ENCODE measurements at places on chromosomes 7 and 10.

- no peak for DNase-seq
Observed at GRCh38 chr7:47796347-47796746, 151.9 kb downstream of the PKD1L1 start.

DNA sequence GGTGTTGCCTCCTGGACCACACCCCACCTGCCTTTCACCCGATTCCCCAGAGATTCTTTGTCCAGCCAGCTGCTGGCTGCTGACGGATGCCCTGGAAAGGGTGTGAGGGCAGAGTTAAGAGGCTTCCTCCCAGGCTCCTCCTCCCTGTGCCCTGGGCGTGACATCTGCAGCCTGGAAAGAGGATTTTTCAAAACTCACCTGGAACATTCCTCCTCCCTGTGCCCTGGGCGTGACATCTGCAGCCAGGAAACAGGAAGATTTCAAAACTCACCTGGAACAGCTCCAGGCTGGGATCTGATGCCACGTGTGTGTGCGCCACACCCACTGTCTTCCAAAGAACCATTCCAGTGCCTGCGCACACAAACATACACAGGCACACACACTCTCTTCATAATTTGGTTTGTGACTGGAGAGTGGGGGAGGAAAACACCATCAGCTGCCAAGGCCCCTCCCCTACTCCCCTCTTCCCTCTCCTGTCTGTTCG is 5.2 kb downstream of the MARVELD1 start:
- no peak for DNase-seq

DNA sequence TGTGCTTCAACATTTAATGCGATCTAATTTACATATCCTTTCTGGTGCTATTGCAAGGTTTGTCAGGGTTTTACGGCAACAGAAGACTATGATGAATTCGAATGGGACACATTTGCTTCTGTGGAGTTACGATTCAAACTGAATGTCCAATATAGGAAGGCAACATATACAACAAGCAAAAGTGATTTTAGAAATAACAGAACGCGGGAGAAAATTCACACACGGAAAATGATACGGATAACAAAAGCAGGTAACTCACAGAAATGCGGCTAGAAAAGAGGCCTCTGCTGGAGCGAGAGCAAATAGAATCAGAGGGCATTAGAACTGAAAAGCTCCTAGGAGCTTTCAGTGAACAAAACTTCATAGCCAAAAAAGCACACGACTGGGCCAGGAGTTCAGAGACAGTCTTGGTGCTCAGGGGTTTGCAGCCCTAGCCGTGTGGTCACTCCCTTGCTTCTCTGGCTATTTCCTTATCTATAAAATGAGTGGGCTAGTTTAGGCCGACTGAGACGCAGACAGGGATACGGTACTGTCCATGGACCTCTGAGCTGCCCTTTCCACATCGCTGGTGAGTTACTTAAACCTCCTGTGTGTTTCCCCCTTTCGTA is 557 bp upstream of the TAX1BP1 start:
- peak; percentile 2 for DNase-seq

- peak; percentile 77 for DNase-seq
Observed at GRCh38 chr10:35127289-35127891, 744 bp downstream of the CREM start.

DNA sequence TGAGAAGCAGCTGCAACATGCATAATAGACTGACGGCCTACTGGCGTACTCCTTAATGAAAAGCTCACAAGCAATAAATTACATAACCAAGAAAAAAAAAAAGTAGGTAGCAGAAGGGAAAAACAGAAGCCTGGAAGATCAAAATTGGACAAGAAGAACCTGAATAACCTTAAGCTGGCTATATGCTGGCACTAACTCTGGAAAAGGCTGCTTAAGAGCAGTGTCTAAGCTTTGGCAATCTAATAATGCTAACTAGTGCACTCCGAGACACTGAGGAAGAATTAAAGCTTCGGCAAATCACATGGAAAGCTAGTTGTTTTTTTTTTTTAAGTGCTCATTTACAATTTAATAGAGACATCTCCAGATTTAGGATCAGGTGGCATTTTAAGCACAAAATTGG is 441.9 kb downstream of the PARD3 start:
- no peak for DNase-seq

DNA sequence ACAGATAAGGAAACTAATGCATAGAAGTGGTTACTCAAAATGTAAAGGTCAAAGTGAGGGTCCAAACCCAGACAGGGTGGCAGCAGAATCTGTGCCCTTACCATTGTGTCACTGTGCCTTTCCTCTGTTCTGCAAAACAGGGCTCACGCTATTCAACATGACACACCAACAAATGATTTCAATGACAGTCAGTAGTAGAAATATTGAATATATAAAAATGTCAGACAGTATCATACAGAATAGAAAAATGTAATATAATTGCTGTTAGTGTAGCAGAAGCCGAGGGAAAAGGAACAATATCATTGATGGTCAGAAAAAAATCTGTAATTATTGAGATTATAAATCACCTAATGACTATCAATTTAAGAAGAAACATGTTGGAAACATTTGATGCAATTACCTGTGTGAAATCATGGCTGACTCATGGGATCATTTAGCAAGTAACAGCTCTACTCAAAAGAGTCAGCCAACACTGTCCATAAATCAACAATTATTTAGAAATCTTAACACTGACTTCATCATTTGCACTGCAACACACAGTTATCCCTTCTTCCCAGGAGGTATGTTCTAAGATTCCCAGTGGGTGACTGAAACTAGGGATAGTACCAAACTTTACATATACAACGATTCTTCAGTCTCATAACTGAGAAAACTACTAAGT is 198.7 kb downstream of the DGKI start:
- DNase-seq, result no peak

DNA sequence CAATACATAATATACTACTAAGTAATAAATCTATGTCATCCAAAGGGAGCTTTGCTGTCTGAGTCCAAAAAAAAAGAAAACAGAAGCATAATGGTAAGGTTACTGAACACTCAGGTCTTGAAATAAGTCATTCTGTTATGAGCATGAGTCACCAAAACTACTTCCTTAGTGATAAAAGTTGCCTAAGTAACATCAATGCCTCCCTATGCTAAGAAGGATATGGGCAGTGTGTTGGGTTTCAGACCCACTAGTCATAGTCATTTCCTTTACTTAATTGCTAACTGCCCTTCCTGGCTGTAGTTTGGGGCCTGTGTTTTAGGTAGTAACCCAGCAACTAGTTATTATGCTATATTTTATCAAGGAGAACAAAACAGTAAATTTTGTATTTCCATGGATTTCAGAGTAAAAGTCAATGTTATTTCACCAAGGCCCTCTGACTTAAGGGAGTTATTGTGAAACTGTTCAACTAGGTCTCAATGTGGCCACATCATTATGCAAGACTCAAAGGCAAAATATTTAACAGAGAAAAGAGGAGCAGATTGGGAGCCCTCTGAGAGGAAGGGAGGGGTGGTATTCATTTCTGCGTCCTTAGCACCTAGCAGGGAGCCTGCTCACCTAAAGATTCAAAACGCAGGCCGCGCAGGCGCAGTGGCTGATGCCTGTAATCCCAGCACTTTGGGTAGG is 11.7 kb upstream of the VIM start:
- peak; percentile 27 for DNase-seq

GRCh38 chr10:103605359-103606096 is 112.0 kb downstream of the NEURL1 start:
- DNase-seq, result peak; percentile 56

- no peak for DNase-seq
Observed at GRCh38 chr7:135600226-135600625, 42.5 kb downstream of the NUP205 start.

DNA sequence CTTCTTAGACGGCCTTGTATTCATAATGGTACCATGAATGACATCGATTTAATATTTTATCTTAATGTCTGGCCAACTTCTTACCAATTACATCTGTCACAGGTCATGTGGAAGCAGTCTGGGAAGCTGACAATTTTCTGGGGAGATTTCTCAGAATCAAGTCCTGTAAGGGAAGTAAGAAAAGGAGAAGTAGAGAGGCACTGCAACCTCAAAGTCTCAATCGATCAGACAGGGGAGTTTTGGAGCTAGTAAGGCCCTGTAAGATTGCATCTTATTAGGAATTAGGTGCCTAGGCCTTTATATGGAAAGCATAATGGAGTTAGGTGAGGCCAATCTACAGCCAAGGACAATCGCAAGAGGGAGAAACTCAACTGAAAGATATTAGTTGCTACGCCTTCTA is 694.6 kb upstream of the SORCS1 start:
- no peak for DNase-seq

- peak; percentile 40 for DNase-seq
Observed at GRCh38 chr7:106166651-106167342, 54.7 kb upstream of the SYPL1 start.

GRCh38 chr10:127937069-127937468 is 30.2 kb downstream of the PTPRE start:
- DNase-seq, result no peak

DNA sequence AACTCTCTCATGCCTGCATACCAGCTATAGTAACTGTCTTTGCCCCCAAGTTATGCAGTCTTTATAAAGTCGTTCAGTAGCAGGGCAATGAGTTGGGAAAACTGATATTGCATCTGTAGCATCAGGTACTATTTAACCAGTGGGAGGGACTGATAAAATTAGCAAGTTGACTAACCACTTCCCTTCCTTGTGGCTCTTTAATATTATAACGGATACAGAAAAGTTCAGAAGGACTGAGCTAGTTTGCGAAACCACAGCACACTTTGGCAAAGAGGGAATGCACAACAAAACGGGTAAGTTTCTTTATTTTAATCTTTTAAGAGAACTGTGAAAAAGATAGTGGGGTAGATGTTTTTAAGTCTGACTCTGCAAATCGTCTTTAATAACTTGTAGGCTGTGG is 205.3 kb upstream of the HDAC9 start:
- DNase-seq, result no peak

GRCh38 chr7:108570146-108570755 is 577 bp downstream of the DNAJB9 start:
- DNase-seq, result peak; percentile 60

- peak; percentile 72 for DNase-seq
Observed at GRCh38 chr7:100208911-100209408, 10.8 kb upstream of the PVRIG start.

GRCh38 chr7:107560898-107561516 is 2.7 kb downstream of the COG5 start:
- no peak for DNase-seq

- peak; percentile 14 for DNase-seq
Observed at GRCh38 chr10:97332591-97333350, 1.8 kb downstream of the FRAT2 start.

- DNase-seq, result no peak
Observed at GRCh38 chr10:27541796-27542729, 38.0 kb downstream of the RAB18 start.

- no peak for DNase-seq
Observed at GRCh38 chr10:11875494-11876281, 52.5 kb downstream of the PROSER2 start.

GRCh38 chr10:76681153-76681552 is 956.5 kb downstream of the KCNMA1 start:
- no peak for DNase-seq

DNA sequence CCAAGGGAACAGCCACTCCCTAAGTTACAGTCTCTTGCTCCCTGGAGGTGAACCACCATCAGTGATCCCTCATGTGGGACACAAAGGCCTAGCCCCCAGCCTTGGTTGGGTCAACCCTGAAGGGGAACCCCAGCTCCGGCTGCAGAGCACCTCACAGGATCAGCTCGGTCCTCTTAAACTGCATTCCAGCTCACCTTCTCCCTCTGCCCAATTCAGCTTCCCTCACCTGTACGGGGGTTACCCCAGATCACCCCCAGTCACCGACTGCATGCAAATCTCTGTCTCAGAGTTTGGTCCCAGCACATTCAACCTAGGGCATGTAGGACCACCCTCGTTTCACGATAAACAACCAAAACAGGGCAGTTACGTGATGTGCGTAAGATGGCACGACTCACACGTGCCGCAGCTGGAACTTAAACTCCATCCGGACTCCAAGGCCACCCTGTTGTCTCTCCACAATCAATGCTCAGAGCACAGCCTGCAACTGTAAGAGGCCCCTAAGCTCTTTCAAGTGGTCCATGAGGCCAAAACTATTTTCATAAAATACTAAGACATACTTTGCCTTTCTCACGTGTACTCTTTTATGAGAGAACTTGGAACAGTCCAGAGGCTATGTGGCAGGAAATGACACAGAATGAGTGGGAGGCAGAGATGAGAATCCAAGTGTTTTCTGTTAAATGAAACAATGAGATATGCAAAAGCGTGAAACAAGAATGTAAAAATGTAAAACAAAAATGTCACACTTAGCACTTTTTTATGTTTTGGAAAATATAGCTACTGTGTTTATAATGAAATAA is 285.2 kb downstream of the PTPRN2 start:
- DNase-seq, result no peak

GRCh38 chr10:110207805-110208613 is 604 bp downstream of the MXI1 start:
- DNase-seq, result peak; percentile 61

DNA sequence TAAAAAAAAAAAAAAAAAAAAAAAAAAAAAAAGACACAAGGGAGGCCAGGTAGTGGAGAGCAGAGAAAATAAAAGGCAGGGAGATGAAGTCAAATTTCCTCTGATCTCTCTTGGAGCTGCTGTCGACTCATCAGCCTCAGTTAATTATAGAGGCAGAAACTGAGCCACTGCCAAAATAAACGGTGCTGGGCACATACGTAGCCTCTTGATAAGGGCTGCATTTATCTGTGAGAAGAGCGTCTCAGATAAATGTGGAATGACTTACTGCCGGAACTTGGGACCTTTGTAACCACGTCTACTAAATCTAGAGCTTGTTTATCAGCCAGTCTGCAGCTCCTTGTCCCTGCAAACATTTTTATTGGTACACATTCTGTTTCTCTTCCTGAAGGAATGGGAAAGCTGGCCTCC is 162.3 kb downstream of the BAMBI start:
- DNase-seq, result no peak

- DNase-seq, result peak; percentile 81
Observed at GRCh38 chr10:132387764-132388210, 9.2 kb upstream of the PWWP2B start.

- no peak for DNase-seq
Observed at GRCh38 chr7:101604331-101604933, 24.7 kb downstream of the MYL10 start.

- no peak for DNase-seq
Observed at GRCh38 chr7:132190683-132191082, 385.6 kb downstream of the PLXNA4 start.

- DNase-seq, result no peak
Observed at GRCh38 chr7:74043523-74043951, 15.6 kb downstream of the ELN start.

- DNase-seq, result no peak
Observed at GRCh38 chr7:138625849-138626230, 75.3 kb downstream of the SVOPL start.

DNA sequence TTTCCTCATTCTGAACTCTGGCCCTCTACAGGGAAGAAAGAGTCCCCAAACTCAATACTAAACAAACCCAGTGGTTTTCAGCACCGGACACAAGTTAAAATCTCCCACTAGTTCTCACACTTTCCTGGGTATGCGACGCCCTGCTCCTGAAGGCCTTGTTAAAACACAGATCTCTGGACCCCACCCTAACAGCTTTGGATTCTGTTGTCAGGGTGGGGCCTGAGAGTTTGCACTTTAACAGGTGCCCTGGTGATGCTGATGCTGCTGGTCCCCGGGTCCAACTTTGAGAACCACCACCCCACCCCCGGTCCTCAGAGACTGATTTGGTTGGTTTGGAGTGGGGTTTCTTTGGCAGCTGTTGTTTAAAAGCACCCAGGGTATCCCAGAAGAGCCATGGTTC is 61.6 kb downstream of the CHST3 start:
- DNase-seq, result no peak

- DNase-seq, result no peak
Observed at GRCh38 chr10:98391065-98391464, 23.9 kb downstream of the PYROXD2 start.

GRCh38 chr10:122515588-122516231 is 44.8 kb upstream of the DMBT1 start:
- peak; percentile 72 for DNase-seq

GRCh38 chr10:89438525-89438924 is 24.2 kb downstream of the IFIT5 start:
- no peak for DNase-seq
